ENCODE measurements at places on chromosomes 5 and 9.

- DNase-seq = no peak
Measured at GRCh38 chr9:72444435-72444834, 77.0 kb upstream of the TMC1 start.

DNA sequence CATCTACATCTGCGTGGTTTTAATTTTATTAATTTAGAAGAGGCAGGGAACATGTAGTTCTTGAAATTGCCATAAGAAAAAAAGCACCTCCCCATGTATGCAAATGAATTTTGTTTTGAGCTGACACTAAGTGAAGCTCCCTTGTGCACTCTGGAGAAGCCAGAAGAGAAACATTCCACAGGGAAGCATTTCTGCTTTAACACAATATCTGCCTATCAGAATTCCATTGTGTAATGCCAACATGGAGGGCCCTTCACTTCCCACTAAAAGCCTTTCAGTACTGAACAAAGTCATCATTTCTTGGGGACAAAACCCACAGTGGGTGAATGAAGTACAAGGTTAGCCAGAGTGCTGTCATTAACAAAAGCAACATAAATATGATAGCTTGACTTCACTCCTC lies 59.7 kb downstream of the PRELID2 start:
- no peak for DNase-seq

GRCh38 chr9:20726144-20726543 lies 42.1 kb downstream of the FOCAD start:
- no peak for DNase-seq

- no peak for DNase-seq
Measured at GRCh38 chr9:98067184-98067583, 10.7 kb downstream of the NANS start.

DNA sequence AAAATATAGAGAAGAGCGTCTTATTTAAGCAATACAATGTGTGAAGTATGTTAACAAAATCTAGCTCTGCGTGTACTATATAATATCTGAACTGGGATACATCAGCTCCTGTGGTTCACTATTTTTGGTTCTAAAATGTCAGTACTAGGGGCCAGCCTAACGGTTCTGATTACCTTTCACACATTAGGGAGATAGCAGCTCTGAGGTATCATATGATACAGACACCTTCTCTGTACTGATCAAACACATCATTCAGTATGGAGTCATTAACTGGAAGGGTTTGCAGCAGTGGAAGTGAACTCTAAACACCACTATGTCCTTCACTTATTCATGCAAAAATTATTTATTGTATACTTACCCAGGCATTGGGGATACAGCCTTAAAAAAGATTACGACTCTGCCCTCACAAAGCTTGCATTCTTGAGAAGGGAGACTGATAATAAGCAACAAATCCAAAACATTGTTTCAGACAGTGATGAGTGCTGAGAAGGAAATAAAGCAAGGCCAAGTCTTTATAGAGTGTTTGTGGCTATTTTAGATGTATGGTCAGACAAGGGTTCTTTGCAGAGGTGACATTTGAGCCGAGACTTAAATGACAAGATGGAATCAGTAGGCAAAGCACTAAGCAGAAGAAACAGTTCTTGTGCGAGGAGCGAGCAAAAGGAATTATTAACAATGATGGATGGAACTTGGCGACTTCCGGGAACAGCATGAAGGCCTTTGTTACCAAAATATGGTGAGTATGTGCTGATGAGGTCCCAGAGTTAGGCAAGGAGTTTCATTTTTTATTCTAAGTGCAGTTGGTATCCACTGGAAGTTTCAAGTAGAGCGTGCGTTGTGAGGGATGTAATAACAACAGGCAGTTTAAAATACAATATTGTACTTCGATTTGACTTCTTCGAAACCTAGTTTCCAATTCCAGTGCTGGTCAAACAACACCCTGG lies 1.8 kb upstream of the LNPEP start:
- no peak for DNase-seq

- DNase-seq = no peak
Measured at GRCh38 chr5:67268231-67269021, 71.8 kb upstream of the CD180 start.

DNA sequence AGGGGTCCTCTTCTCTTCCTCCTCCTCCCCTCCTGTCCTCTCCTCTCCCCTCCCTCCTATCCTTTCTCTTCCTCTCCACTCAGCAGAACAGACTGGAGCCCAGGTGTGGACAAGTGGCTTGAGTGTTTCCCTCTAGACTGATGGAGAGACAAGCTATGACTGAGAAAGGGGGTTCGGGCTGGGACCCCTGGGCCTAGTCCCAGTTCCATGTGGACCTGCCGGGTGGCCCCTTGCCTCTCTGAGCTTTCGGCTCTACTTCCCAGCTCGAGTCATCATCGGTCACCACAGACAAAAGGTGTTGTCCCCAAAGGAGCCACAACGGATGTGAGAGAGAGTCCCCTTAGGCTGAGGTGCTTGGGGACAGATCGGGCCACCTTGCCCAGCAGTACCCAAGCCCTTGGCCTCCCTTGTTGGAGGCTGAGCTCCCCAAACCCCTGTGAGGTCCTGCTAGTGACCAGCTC lies 3.4 kb upstream of the RXRA start:
- no peak for DNase-seq

GRCh38 chr9:124010665-124011321 lies 775 bp upstream of the LHX2 start:
- no peak for DNase-seq

DNA sequence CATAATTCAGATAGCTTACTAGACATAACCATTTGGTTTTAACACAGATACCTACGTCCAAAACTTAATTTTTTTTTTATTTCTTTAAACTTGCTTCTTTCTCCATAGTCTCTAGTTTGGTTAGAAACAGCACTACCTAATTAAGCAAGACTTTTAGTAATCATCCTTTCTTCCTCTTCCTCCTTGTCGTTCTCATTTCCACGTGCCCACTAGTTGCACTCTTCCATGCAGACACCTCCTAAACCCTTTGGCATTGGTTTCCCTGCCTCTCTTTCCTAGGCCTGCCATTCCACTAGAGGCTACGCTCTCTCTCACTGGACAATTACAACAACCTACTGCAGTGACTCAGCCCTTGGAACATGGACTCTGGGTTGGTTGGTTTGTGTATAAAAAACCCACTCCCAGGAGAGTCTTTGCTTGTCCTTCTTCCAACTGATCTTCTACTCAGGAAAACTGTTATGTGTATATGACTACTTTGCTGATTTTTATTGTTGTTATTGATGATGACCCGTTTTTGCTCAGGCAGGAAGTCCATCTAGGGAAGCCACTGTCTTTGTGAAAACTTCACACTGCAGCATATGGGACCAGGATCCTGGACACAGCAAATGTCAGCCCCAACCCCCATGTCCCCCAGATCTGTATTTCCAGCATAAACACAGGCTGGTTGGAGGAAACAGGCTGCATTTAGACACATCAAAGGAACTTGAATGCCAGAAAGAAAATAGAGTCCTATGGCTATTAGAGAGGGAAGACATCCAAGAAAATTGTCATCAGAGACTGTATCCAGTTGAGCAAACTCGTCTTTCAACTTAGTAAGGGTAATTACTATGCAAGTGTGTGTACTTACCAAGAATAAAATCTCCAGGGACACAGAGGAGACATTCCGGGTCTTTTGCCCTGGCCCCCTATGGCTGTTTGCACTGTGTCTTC lies 503.2 kb downstream of the GADD45G start:
- no peak for DNase-seq

GRCh38 chr5:123087173-123088030 lies 1.6 kb upstream of the PRDM6 start:
- no peak for DNase-seq

DNA sequence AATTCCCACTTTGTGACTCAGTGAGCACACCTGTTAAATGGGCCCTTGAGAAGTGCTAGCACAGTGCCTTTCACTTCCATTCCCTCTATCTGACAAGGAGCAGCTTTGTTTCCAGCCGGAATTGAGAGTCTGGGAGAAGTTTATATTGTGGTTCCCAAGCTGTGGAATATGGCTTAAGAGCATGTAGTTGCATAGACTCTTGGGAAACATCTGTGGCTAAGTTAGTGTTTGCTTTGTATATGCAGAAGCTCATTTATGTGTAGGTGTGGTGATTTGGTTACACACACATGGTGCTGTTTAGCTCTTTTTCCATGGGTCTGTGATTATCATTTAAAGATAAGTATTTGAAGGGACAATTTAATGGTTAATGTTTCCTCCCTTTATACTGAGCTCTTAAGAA lies 110.5 kb upstream of the HMHB1 start:
- no peak for DNase-seq

GRCh38 chr5:142500227-142500905 lies 175.5 kb upstream of the SPRY4 start:
- no peak for DNase-seq

DNA sequence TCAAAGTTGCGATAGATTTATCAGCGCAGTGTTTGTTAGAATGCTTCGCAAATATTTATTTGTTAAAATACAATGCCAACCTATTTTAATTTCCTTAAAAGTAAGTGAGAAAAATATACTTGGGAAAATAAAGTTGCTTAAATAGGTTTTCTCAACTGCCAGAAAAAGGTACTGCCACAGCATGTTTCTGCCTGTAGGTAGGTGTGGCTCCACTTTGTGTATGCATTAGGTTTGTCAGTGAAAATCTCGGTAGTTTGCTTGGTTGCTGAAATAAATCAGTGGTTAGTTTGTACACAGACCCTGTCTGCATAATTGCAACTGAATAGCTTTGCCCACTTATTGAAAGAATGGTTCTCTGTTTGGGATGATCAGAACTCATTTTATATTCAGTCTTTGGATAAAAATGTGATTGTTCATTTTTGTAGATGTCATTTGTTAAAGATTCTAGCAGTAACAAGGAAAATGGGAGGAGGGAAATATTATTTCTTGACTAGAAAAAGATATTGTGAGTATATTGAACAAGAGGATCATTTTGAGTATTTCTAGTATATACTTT lies 25.7 kb downstream of the C9orf85 start:
- no peak for DNase-seq

DNA sequence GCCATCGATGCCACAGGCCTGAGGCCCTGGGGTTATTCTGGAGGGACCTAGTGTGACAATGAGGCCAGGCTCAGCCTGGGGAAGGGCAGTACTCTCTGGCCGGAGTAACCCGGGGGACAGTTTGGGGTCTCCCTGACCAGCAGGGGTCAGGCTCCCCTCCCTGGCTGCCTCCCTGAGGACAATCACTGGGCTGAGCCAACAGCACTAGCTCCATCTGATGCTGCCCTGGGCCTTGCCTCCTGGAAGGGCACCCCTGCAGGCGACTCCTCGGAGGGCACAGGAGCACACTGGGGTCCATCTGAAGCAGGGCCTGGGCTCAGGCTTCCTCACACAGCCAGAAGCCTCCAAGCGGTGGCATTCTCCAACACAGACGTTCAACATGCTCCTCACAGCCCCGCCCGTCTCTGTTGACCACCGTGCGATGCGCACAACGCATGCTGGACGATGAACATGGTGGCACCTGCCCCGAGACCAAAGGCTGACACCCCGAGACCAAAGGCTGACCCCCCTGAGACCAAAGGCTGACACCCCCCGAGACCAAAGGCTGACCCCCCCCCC lies 68.3 kb downstream of the ADAMTS2 start:
- DNase-seq = no peak

DNA sequence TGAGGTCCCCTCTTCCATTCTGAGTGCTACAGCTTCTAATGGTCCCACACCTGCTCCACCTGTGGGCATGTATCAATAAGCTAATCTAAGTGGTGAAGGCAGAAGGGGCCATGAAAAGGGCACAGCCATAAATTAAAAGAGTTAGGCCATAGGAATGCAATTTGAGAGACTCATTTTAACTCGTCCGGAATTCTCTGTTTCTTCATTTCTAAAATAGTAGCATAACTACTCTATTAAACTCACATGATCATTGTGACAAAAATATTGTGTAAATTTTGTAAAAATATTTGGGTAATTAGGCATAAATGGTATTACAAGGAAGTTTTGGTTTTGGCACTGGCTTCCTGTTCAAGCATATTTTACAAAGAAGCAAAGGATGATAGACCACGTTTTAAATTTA lies 103.1 kb upstream of the TXNDC8 start:
- no peak for DNase-seq

DNA sequence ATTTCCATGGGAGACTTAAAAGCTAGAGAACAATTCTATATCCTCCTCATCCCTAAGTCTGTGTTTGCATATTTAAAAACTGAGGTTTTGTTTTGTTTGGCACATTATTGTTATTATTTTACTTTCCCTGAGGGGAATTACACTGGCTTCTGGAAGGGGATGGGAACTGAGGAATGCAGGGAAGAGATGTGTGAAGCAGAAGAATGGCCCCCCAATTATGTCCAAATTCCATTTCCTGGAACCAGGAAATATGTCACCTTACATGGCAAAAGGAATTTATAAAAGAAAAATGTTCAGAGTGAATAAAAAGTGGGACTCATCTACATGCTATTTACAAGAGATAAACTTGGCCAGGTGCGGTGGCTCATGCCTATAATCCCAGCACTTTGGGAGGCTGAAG lies 129.8 kb downstream of the MARCHF11 start:
- no peak for DNase-seq

GRCh38 chr9:17970277-17970676 lies 391.4 kb downstream of the SH3GL2 start:
- no peak for DNase-seq

DNA sequence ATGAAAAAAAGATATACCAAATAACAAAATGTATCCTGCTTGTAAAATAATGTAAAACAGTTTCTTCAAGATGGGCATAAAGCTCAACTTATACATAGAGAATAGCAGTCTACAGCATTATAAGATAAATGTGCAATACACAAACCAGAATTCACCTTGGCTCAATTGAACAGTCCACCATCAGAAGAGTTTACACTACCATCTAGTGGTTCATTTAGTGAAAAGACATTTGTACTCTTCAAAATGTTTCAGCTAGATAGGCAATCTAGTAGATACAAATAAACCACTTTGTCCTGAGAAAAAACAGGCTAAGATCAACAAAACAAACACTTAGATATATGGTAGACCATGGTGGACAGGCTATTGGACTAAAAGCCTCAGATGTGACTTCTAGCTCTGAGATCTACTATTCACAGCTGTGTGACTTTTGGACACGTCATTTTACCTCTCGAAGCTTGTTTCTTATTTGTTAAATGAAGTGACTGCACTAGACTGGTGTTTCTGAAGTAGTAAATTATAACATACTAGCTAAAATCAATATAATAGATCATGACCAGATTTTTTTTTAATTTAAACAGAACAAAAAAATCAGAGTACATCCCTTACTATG lies 22.1 kb upstream of the TPD52L3 start:
- no peak for DNase-seq

GRCh38 chr9:33878691-33879366 lies 61.9 kb downstream of the UBE2R2 start:
- DNase-seq = no peak

Measured in mesenteric fat pad (tissue), 1 donor.